ENCODE measurements at places on chromosomes 5 and 9.

- no peak for DNase-seq
Observed at GRCh38 chr9:87657893-87658292, 68.0 kb upstream of the CTSL start.

DNA sequence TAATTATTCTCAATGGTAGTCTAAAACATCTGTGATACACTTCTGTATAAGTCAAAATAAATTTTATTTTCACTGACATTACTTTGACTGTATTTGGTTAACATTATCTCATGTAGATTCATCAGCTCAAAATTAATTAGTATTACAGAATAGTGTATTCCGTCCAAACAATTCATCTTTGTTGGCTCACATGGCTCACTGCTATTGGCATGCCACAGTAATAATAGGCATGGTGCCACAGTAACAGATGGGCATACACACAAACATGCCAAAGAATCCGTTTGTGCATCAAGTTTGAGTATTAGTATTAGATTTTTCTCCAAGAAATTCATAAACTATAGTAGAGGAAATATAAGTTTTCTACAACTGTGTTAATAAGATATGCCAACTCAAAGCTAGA lies 14.2 kb downstream of the AP3B1 start:
- no peak for DNase-seq

- peak; percentile 74 for DNase-seq
Observed at GRCh38 chr9:99266255-99267023, 44.4 kb downstream of the SEC61B start.

- DNase-seq = peak; percentile 31
Observed at GRCh38 chr5:84343171-84343570, 41.5 kb downstream of the EDIL3 start.

DNA sequence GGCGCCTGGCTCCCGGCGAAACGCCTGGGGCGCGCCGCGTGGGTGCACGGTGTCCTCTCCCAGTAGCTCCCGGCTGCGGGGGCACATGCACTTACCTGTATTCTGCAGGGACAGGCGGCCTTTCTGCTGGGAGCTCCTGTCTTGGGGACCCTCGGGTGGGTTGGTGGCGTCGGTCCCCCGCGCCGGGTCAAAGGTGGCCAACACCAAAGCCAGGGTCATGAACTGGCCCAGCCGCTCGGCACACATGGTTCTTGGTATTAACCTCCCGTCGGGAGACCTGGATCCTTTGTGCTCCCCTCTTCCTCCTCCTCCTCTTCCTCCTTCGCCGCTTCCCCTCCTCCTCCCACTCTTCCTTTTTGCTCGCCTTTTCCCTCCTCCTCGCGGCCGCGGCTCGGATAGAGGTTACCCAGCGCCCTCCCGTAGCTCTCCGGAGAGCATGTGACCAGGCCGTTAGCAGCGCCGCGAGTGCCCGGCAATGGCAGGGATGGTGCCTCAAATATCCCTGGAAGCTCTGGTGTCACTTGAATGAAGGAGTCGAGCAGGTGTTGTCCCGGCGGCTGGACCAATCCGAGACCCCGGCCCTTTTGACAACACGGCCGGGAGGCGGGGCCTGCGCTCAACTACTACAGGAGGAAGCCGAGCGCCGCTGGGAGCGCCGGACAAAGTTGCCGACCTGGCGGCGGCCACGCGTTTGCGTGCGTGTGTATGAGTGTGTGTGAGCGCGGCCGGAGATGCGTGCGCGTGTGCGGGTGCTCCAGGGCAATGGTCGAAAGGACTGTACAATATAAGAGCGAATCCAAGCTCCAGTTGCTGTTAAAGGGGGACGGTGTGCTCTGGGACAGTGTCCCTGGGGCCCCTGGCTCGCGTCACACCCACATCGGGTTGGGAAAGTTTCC lies at the start of gene STC2:
Gene STC2 (minus strand): TSS at position 467 of the 896 bp plus-strand sequence. CDS start 221 bp downstream, at position 246.
- peak; percentile 78 for DNase-seq

DNA sequence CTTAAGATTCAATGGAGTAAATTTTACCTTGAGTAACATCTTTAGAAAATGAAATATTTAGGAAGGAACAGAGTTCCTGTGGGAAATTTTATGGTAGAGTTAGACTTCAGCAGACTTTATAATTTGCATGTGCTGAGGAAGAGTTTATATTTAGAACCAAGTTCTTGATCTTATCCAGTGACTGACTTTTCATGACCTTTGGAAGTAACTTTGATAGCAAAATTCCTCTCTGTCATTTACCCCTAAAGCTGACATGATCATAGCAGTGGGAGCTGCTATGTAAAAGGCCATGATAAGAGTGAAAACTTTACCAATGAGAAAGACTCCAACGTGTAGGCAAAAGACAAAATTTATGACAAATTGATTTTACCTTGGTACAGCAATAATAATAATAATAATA lies 1071.8 kb upstream of the DMAC1 start:
- no peak for DNase-seq

- DNase-seq = no peak
Observed at GRCh38 chr5:158812408-158812807, 287.3 kb downstream of the EBF1 start.

DNA sequence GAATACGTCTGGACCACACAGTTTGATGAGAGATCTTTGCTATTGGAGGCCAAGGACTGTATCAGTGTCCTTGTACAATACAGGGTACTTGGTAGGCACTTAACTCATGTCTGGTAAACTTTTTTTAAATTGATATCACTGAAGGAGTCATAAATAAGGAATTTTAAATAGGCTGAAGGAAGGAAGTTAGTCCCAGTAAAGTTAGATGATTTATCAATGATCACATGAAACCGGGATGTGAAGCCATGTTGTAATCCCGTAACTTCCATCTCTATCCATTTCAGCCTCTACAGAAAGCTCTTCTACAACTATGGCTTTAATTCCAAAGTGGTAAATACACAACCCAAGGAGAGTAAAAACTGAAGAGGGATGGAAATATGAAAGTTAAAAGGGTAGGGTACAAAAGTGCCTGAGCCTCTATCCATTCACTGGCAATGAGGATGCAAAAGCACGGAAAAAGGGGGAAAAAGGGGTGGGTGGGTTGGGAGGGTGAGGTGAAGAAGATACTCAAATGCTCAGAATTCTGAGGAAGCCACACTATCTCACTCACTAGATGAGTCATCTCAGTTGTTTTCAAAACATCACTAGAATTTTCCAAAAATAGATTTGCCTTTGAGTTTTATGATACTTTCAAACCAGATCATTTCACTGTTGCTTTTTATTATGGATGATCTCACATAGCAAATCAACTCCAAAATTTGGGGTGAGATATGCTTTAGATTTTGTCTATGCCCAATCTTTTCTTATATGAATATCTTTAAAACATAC lies 1053.5 kb downstream of the NR2F1-AS1 start:
- peak; percentile 49 for DNase-seq

- no peak for DNase-seq
Observed at GRCh38 chr9:33221568-33221884, 18.4 kb upstream of the SPINK4 start.

- peak; percentile 47 for DNase-seq
Observed at GRCh38 chr5:177474846-177475562, 1.6 kb upstream of the DBN1 start.

DNA sequence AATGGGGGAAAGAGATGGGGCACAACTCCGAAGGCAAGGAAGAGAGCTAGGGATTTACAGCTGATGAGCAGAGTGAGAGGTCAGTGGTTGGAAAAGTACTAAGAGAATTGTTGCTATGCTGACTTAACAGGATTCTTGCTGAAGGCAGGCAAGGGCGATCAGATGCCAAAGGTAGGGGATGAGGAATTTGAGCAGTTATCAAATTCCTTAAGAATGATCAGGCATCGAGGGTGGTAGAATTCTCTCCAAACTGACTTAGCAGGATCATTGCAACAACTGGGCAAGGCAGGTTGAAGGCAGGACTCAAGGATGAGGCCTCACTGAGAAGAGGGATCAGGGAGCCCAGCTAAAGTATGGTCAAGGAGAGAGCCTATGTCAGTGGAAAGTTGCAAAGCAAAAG lies 171.0 kb downstream of the HSD17B3 start:
- DNase-seq = no peak

DNA sequence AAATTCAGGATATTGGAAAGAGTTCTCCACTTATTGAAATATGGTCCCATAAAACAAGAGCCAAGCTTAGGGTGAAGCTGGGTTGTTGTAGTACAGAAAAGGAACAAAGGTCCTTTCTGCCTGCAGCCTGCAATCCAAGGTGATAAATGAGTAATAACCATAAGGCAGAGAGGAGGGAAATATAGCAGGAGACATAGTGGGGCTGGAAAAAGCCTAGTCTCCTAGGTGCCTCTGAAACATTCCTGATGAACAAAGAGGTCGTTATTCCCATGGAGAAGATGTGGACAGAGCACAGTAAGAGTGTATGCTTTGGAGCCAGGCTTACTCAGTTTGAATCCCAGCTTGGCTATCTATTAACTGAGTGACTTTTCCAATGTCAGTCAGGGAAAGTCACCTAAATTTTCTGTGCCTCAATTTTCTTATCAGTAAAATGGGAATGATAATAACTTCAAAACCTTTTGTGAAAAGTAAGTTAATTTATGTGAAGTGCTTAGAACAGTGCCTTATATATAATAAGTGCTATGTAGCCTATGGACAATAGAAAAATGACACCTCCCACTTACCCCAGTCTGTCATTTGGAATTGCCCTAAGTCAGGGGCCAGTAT lies 110.8 kb upstream of the GRIN3A start:
- DNase-seq = no peak

DNA sequence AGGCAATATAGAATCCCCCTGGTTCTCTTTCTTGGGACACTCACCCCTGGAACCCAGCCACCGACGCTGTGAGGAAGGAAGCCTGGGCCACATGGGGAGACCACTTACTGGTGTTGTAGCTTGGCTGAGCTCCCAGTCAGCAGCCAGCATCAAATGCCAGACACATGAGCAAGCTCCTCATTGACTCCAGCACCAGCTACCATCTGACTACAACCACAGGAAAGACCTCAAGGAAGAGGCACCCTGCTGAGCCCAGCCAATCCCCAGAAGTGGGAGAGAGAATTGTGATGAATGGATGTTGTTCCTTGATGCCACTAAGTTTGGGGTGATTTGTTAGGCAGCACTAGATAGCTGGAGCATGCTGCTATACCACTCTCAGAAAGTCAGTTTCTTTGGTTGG lies 36.0 kb downstream of the BNIP1 start:
- no peak for DNase-seq

Data from fibroblast of lung (primary cell).